ENCODE measurements at places on chromosomes 6 and 20.

DNA sequence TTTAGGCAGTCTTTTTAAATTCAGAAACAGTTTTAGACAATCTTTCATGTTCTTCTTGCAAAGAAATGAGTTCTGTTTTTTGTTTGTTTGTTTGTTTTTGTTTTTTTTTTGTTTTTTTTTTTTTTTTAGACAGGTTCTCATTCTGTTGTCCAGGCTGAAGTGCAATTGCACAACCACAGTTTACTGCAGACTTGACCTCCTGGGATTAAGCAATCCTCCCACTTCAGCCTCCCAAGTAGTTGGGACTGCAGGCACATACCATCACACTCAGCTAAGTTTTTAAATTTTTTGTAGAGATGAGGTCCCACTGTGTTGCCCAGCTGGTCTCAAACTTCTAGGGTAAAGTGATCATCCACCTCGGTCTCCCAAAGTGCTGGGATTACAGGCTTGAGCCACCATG lies 96.2 kb downstream of the OTOR start:
- no peak for DNase-seq

DNA sequence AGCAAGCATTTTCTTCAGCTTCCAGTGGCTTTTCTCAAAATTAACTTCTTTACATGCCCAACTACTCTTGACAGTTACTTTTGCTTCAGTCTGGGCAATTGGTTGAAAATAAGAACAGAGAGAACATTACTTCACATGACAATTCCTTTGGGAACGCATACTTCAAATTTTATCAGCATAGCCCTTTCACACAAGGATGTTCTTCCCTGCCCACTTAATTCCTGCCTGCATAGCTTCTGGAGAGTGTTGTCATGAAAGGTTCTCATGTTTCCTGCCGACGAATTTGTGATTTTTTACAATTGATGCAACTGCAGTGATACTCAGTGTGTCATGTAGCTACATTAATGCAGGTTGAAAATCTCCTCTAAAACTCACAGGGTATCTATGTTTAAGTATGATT lies 22.0 kb upstream of the SNRNP48 start:
- no peak for DNase-seq

- peak; percentile 25 for DNase-seq
Observed at GRCh38 chr20:48910347-48910781, 11.1 kb upstream of the ARFGEF2 start.

DNA sequence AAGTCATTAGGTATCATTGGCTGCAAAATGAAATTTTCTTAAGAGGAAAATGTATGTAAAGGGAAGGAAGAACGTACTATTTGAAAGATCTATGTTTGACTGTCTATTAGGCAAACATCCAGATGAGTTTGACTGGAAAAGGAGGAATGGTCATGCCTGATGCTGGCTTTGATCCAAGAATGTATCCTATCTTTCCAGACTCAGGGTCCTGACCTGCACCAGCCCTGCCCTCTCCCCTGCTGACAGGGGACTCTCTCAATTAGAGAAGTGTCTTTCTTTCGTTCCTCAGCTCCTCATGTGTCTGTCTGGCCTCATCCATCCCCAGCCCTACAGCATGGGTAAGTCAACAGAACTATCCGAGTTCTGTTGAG lies 21.9 kb upstream of the SH3BGRL2 start:
- no peak for DNase-seq

GRCh38 chr20:54576518-54576917 lies 101.1 kb downstream of the DOK5 start:
- DNase-seq = no peak

DNA sequence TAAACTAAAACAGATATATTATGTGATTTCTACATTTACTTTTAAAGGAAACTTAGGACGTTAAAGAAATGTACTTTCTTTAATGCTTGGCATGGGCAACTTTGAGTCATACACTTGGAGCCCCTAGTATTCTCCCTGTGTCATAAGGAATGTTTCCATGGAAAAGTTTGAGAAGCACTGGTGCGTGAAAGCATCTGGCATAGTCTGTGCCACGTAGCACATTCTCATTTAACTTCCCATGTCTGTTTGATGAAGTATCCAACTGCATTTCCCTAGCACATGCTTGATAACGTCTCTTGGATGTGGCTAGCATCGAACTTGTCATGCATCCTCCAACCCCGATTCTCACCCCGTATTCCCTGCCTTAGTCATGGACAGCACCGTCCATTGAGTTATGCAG lies 172.0 kb downstream of the TBC1D7 start:
- no peak for DNase-seq

GRCh38 chr6:25628471-25629197 lies 23.4 kb upstream of the SCGN start:
- no peak for DNase-seq

DNA sequence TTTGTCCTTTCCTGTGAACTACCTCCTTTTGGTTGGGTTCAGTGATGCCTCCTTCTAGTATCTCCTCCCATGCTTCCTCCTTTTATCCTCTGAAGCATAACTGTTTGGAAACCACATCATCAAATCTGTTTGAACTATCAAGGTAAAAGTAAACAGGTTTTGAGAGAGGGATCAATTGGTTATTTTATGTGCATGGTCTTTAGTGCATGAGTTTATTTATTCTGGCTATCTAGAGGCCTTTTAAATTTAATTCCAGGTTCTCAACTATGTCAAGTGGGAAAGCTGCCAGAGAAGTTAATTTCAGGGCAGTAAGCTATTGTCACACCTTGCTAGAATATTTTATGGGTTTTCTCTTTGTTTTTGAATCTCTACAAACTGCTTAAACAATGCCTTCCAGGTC lies 54.1 kb downstream of the WASF1 start:
- peak; percentile 86 for DNase-seq

- DNase-seq = no peak
Observed at GRCh38 chr20:55216525-55217242, 741.3 kb downstream of the DOK5 start.

- DNase-seq = no peak
Observed at GRCh38 chr20:32707691-32708581, 34.2 kb upstream of the C20orf203 start.

- DNase-seq = no peak
Observed at GRCh38 chr20:9236458-9236857, 167.6 kb downstream of the PLCB4 start.

GRCh38 chr20:50328222-50328979 lies 137.8 kb downstream of the CEBPB start:
- no peak for DNase-seq

DNA sequence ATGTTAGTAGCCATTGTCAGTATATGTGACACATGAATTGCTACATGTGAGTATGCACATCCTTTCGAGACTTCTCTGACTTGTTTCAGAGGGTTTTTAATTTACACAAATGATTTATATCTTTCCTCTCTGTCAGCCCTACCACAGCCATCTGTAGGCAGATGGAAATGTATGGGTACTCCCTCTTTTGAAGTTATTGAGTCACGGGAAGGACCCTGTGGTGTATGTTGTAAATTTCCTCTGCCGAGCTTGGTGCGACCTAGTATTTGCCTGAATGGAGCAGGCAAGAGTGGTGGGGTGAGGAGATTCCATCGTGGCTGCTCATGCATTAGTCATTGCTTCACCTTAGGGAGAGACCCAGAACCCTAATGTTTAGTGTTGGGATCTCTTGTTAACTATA lies 171.9 kb downstream of the JARID2 start:
- no peak for DNase-seq

DNA sequence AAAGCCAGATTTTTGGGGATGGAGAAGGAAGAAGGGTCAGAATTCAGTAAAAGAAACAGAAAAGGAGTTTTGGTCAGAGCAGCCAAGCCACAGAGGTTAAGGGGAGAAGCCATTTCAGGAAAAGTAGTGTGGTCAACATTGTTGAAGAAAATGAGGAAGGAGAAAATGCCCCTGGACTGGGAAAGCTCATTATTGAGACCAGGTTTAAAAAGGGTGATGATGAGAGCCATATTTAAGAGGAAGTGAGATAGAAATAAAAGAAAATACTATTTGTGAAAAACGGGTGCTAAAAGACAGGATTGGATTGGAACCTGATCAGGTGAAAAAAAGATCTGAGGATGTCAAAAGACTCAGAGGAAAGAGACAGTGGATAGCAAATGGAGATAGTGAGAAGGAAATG lies 75.8 kb downstream of the CEP162 start:
- no peak for DNase-seq

GRCh38 chr6:80250391-80250997 lies 144.0 kb downstream of the BCKDHB start:
- DNase-seq = no peak

- DNase-seq = no peak
Observed at GRCh38 chr6:68400396-68400795, 234.7 kb upstream of the ADGRB3 start.

GRCh38 chr6:166369782-166370181 lies 13.0 kb downstream of the MPC1 start:
- no peak for DNase-seq

GRCh38 chr6:136401749-136402148 lies 112.1 kb upstream of the BCLAF1 start:
- no peak for DNase-seq

GRCh38 chr6:85458184-85458583 lies 8.3 kb downstream of the NT5E start:
- no peak for DNase-seq

DNA sequence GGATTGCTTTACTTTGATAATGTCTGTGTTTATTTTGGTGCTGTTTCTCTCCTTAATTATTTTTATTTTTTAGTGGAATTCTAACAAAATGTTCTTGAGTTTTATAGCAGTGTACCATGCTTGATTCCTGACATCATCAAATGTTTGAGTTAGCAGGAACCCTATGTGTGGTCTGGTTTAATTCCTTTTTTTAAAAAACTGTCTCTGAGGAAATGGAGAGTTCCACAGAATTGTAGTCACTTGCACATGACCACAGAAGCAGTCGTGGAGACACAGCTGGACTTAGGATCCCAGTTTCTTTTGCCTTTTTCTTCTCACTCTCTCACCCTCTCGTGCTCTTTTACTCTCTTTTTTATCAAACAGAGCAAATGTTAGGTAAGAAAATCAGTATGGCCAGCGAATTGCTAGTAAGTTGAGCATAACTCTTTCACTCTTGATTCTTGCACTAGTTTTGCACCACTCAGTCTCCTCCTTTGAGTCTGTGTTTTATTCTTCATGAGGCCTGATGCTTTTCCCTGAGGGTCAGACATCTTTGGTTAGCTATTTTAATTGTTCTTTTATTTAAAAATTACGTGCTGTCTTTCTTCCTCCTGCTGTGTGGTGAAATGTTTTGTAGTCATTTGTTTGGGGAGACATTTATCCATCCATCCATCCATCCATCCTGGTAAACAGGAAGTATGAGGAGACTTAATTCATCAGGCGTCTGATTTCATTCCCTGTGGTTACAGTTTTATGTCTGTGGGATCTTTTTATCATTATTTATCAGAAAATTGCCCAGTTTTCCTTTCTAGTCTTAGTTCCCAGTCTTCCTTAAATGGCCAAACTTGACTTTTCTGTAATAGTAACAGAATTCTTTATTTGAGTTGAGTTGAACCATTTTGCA lies 83.0 kb downstream of the SCAF8 start:
- DNase-seq = no peak

- no peak for DNase-seq
Observed at GRCh38 chr20:36402708-36403107, 96.6 kb downstream of the DLGAP4 start.

- DNase-seq = peak; percentile 89
Observed at GRCh38 chr20:49433333-49433732, 49.1 kb downstream of the KCNB1 start.

GRCh38 chr6:113560376-113560775 lies 296.8 kb upstream of the MARCKS start:
- DNase-seq = no peak

- DNase-seq = no peak
Observed at GRCh38 chr20:59120919-59121318, 42.7 kb upstream of the ZNF831 start.

DNA sequence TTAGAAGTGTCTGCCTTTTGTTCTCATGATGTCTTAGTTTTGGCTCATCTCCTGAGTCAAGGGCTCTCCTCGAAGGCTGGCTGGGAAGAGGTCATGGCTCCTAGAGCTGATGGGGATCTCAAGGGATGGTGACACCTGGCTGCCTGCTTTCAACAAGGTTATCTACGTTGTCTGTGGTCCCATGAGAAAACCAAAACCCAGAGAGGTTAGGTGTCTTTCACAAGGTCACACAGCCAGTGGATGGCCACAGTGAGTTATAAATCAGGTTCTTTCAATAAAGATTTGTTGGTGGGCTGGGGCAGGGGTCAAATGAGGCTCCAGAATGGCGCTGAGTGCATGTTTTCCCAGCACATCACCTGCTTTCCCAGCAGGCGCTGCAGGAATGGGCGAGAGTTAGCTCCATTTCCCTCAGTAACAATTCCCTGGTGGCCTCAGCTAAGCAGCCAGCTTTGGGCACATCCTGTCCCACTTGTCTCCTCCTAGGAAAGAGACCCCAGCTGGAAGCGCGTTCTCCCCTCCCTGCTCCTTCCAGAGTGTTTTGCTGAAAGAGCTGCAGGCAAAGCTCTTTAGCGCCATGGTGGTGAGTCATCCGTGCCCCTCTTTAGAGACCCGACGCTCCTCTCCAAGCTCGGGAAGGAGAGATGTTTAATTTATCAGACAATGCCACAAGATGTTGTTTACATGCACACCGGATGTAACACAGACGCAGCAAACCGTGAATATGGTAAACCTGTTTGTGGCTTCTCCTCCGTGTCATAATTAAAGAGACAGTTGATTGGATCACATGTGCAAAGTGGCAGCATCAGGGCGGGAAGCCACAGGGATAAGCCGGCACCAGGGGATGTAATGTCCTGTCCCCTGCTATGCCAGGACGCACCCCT lies 109.7 kb downstream of the LRFN2 start:
- DNase-seq = peak; percentile 79

GRCh38 chr20:21089391-21089790 lies 16.8 kb downstream of the LINC00237 start:
- peak; percentile 1 for DNase-seq

DNA sequence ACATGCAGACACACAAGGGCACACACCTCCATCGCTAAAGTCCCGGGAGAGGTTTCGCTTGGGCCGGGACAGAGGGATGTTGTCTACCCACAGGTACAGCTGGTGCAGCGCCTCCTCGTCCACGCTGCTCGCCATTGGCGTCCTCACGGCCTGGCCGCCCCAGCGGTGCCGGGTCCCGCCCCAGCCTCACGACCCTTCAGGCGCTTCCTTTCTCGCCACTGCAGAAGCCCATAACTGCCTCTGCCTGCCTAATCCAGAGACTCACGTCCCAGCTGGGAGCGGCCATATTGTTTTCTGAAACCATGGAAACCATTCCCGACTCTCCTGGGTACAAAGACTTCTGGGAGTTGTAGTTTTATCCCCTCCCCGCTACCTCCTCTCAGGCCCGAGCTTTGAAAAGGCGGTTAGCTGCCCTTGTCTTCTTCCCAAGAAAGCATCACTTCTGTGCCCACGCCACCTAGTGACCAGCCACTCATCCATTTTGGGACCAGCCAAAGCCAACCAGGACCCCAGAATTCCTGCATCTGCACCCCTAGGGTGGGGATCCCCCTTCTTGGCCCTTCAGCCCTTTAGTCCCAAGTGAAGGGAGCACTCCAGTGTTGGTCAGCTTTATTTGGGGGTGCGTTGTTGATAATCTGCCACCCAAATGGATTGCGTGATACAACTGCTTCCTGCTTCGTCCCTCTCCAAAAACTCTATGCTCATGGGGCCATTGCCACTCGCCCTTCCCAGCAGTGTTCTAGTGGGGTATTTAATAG lies at the start of gene SPEF1:
SPEF1 (minus strand) TSS at position 296 of the 758 bp plus-strand sequence; CDS start at position 135, 161 bp downstream.
- peak; percentile 89 for DNase-seq
